ENCODE measurements at places on chromosomes 3 and 15.
A peak's percentile ranks its signal among the peaks of the same experiment; 100 is the strongest.

DNA sequence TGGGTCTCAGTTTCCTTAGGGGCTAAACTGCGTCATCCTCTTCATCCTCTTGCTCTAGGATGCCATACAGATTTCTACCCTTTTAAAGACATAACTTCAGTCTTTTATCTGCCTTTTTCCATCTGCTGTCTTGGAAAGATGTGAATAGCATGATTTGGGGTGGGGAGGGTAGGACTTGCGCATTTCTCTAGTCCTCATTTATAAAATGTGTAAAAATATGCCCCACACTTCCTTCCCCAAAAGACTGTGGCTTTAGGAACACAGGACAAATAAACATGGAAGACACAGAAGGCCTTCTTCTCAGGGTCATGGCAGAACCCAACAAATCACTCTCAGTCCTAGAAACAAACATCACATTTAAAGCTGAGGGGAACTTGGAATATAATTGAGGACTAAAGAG, 48.4 kb upstream of the BCL6 start:
- DNase-seq: no peak

DNA sequence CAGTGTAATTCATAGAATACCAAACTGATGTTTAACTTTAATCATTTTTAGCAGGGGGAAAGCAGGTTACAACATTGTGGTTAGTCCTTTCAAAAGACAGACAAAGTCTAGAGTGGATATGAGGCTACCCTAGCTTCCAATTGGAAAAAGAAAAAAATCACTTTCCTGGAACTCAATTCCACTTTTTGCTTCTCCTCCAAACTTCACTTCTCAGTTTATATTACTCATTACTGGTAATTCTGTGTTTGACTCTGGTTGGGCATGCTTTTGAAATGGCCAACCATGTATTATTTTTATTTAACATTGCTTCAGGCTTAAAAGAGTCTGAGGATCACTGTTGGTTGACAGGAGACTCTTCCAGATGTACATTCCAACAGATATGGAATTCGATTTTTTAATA, 84.8 kb downstream of the RAP2B start:
- DNase-seq: no peak

GRCh38 chr3:197802779-197803459, 11.9 kb downstream of the LRCH3 start:
- no peak for DNase-seq

- DNase-seq: no peak
Observed at GRCh38 chr3:150184426-150185071, 213.9 kb upstream of the PFN2 start.

DNA sequence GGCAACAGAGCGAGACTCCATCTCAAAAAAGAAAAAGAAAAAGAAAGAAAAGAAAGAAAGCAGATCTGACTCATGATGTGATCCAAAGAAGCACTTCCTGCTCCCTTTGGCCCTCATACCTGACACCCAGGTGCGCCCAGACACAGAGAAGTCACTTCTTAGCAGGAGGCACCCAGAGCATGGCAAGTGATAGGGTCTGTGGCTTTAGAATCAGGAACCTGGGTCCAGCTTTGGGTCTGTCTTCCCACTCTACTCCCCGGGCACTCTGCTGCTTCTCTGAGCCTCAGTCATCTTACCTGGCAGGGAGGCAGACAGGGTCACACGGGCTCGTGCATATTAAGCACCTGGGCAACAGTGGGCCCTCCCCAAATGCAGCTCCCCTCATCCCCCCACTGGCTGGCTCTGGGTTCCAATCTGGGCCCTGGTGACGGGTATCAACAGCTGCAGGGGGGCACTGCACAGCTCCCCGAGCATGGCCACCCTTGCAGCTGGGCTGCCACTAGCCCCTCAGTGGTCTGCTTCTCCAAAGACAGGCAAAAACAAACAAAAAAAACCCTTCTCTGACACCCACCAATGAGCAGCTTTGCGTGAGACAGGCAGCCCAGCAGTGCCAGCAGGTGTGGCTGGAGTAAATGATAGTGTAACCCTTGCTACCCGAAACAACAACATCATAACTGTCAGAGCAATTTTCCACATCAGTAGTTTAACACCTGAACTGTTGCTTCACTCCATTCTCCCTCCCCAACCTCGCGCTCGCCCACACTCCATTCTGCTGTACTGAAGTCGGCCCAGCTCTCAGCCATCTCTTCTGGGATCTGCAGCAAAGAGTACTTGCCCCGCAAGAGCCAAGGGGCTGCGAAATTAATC, 99.8 kb downstream of the MEGF11 start:
- DNase-seq: peak; percentile 62

- peak; percentile 68 for DNase-seq
Observed at GRCh38 chr15:45199136-45199810, 11.5 kb upstream of the SHF start.

Data from GM06990 (cell line).